Stimulated activated CD8-positive, alpha-beta memory T cell treated with anti-CD3 and anti-CD28 coated beads, Interleukin-4, amount 100 ng/mL, for 24 hours (primary cell): ENCODE measurements at places on chromosomes 7 and 10.

DNA sequence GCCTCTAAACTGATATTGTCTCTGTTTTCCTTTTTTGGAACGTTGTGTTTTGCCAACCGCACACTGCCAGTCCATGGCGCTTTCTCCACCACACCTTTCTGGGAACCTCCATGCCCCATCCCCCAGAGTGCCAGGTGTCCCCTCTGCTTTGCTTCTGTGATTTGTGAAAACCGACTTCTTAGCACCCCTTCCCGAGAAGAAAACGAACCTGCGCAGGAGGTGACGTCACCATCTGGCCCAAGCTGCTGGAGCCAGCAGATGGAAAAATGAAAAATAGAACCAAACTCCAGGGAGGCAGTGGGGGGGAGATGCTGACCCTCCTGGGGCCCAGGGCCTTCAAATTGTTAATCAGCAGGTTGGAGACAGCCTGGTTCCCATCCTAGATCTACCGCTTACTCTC lies 103.8 kb downstream of the HTR5A start:
- no peak for DNase-seq

GRCh38 chr10:68083953-68084352 lies 8.9 kb upstream of the HERC4 start:
- no peak for DNase-seq

DNA sequence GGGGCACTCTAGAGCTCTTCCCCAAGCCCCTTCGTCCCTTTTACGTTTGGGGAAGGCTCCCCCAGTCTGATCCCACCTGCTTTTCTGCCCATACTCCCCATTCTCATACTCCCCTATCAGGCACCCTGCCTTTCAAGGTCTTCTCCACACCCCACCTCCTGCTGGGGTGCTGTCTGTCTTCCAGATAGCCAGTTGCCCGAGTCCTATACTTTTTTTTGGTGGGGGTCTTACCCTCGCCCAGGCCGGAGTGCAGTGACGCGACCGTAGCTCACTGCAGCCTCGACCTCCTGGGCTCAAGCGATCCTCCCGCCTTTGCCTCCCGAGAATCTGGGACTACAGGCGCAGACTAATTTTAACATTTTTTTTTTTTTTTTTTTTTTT lies 775 bp upstream of the ABHD11 start:
- DNase-seq: no peak

GRCh38 chr7:83439026-83439425 lies 209.9 kb downstream of the SEMA3E start:
- DNase-seq: no peak

- no peak for DNase-seq
Observed at GRCh38 chr7:111292026-111292470, 201.1 kb downstream of the LRRN3 start.

GRCh38 chr10:65611592-65611991 lies 1314.2 kb upstream of the LRRTM3 start:
- DNase-seq: no peak

- DNase-seq: no peak
Observed at GRCh38 chr10:947051-947450, 15.5 kb upstream of the LARP4B start.
